ENCODE measurements at places on chromosomes 16 and 17. TPM values are rescaled to one million over a fixed set of nuclear protein-coding genes. Genes with fewer than 3 reads are reported as not detected.

The SLFN14 gene
- polyA plus RNA-seq = 0.19 TPM

The GGA2 gene
- polyA plus RNA-seq = 111 TPM

The MYH1 gene
- 38.7 TPM for polyA plus RNA-seq

The TNFRSF13B gene
- polyA plus RNA-seq = 0.25 TPM

The PERCC1 gene
- 0.43 TPM for polyA plus RNA-seq

The ARSG gene
- 3.5 TPM for polyA plus RNA-seq
